ENCODE measurements at places on chromosomes 1 and 21.

GRCh38 chr1:168903237-168903830, 174.3 kb upstream of the DPT start:
- no peak for DNase-seq

- DNase-seq, result no peak
Observed at GRCh38 chr1:8211251-8211882, 106.5 kb upstream of the SLC45A1 start.

DNA sequence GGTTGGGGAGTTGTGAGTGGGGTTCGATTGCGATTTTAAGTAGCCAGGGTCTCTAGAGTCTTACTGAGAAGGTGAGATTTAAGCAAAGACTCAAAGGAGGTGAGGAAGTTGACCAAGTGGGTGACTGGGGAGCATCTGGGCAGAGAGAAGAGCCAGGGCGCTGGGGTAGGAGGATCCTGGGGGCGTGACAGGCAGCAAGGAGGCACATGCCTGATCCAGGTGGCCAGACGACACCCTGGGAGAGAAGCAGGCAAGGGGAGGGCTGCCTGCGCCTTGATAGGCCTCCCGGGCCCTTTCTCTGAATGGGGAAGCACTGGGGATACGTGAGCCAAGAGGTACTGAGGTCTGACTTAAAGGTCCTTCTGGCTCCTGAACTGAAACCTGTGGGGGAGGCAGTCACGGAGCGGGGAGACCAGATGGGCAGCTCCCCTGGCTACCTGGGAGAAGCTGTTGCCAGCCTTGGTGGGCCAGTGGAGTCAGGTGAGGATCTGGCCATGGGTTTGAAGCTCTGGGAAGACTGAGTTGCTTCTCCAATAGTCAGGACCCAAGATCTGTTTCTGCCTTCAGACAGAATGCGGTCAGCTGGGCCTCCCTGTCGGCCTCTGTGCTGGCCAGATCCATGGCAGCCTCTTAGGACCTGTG, 5.4 kb downstream of the ZBTB48 start:
- DNase-seq, result no peak

DNA sequence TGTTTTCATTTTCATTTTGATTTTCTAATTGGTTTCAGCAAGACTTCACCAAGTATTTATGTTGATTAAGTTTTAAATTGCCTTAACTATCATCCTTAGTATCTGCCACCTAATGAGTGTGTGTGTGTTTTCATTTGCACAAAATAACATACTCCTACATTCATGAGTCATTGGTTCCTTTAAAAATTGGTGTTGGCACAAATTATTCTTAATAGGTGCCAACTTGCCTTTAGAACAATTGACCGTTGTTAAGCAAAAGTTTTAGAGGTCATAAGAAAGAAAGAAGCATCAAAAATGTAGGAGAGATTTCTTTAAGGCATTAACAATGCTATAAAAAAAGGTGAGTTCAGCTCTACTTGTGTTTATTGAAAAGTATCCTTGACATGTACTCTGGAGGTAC, 77.5 kb downstream of the FNBP1L start:
- DNase-seq, result no peak

GRCh38 chr1:214551436-214552173, at the start of gene PTPN14:
PTPN14 (minus strand) TSS chr1:214551602; CDS start chr1:214464803, 86,799 bp downstream.
- DNase-seq, result peak; percentile 71

DNA sequence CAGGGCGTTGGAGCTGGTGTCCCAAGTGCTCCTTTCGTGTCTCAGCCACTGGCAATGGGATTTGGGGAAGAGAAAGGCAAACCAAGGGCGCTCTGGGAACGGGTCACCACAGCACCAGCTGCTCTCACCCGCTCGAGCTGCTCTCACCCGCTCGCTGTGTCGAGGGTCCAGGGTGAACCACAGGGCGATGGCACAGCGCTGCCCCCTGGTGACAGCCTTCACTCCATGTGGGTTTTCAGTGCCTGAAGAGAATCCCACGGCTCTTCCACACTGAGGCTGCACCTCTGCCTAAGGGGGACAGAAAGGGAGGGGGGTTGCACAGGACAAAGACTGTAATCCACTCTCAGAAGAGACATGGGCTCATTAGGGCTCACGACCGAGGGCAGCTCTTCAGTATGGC, 7.1 kb upstream of the CLDN19 start:
- DNase-seq, result no peak

DNA sequence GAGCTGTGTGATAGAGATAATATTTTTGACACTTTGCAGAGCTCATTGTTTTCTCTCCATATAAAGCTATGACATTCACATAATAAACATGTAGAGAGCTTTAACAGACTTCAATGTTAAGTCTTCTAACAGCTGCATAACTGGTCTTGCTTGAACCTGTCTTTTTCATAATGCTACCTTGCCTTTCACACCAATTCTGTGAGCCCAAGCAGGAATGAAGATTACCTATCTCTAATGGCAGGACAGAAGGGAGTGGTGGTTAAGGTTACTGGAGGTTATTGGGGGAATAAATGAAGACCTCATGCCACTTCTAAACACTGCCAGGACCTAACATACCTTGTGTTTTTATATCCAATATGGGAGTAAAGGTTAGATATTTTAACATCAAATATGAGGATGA, 2.3 kb upstream of the CD55 start:
- DNase-seq, result no peak

- DNase-seq, result no peak
Observed at GRCh38 chr1:93159337-93159736, 20.9 kb downstream of the TMED5 start.

DNA sequence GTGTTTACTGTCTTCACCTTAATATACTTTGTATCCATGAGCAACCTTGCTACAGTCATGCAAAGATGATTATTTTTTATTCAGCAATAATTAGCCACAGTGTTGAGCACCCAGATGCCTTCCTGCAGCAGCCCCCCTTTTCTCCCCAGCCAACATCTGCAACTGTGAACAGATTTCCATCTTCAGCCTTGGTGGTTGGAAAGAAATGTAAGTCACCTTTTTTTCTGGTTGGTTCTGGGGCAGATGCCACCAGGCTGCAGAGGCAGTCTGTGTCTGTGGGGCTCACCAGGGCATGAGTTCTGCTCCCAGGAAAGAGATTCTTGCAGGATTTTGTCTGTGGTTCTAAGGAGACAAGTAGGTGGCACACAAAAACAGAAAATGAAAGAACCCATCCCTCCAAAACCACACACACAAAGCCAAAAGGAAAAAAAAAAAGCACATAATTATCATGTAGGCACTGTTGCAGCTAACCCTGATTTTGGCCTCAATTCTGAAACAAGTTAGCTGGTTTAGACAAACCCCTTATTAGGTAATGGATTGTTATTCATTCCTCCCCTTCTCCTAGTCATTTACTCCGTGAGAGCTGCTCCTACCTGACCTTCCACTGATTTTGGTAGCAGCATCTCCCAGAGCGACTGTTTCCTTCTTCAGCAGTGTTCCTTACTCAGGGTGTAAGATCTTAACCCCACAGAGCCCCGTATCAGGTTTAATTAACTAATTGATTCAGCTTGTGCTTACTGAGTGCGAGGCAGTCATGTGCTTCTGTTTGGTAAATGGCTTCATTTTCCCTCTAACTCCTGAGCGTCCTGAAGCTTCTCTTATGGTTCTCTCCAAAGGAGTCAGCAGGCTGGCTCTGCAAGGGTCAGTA, 36.5 kb downstream of the GALNT2 start:
- DNase-seq, result no peak

- DNase-seq, result no peak
Observed at GRCh38 chr1:168146160-168146539, 9.4 kb upstream of the GPR161 start.

GRCh38 chr1:234065794-234066447, 161.4 kb downstream of the SLC35F3 start:
- DNase-seq, result no peak
